NCI-H524 (cell line): ENCODE measurements at places on chromosomes 1 and 21.

DNA sequence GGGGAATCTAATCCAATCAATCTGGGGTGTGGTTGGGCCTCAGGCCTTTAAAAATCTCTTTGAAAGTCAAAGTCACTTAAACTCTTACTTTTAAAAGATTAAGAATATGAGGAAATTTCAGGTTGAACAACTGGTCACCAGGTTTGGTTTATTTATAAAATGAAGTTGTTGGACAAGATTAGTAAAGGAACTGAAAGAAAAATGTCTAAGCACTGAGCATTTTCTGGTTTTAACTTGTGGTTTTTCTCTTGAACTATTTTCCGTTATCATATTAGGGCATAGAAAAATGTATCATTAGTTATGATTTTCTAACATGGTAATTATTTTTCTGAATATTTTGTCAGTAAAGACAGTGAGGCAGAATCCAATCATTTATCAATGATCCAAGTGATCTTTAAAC is 49.6 kb downstream of the RGS2 start:
- DNase-seq, result no peak

DNA sequence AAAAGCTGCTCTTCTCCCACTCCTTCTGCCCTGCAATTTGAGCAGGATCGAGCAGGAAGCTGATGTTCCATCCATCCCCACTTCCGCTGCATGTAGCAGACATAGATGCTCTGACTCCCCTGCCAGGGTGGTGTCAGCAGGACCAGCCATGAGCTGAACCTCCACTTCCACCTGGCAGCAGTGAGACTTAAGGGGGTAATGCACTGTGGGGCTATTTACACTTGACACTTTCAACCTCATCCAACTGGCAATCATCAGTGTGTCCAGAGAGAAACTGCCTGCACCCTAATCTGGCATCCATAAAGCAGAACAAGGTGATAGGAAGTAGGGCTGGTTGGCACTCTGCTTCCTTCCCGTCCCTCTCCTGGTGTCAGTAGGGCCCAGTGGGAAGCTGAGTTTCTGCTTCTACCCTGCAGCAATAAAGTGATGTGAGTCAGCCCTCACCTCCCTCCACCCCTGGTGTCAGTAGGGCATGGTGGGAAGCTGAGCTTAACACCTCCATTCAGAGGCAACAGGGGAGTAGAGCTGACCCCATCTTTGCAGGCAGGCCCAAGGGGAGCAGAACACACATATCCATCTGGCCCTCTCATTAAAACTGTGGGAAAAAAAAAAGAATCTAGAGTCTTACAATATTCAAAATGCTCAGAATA is 272.3 kb downstream of the PTPRU start:
- no peak for DNase-seq

DNA sequence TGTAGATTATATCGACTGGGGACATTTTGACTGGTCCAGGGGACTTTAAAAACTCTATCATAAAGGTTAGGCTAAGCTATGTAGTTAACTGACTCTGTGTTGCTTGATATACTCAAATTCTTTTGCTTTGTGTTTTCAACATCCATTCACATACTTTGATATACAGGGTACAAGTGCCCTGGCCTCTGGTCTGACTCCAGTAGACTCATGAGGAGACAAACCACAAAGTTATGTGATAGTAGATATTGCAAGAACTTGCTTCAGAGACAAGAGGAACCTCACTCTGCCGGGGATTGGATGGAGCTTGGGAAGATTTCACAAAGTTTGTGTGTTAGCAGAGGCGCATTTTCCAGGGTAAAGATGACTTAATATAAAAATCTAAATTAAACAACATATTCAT is 1.3 kb downstream of the GORAB start:
- no peak for DNase-seq

GRCh38 chr21:45457161-45457831 is 52.3 kb downstream of the COL18A1 start:
- no peak for DNase-seq

- no peak for DNase-seq
Measured at GRCh38 chr21:17789656-17790055, 29.5 kb downstream of the C21orf91 start.

- DNase-seq, result no peak
Measured at GRCh38 chr21:21971384-21971783, 973.2 kb downstream of the NCAM2 start.
